Endodermal cell (in vitro differentiated cells): ENCODE measurements at places on chromosomes 13 and 19. TPM values are rescaled to one million over a fixed set of nuclear protein-coding genes. Genes with fewer than 3 reads are reported as not detected.

HS6ST3 gene
- total RNA-seq: 0.89 to 1.1 TPM (median 1.1 TPM) in 3 replicates

KLF16 gene
- total RNA-seq: 39.0 and 41.0 TPM in 2 replicates

CYSLTR2 gene
- total RNA-seq: not detected in 3 replicates

PRTN3 gene
- not detected in 2 replicates for total RNA-seq

C5AR1 gene
- not detected in 3 replicates for total RNA-seq

STOML3 gene
- total RNA-seq: not detected in 3 replicates

ERICH4 gene
- not detected in 2 replicates for total RNA-seq

NKG7 gene
- not detected in 3 replicates for total RNA-seq

CHST8 gene
- 3.8 TPM in 2 replicates for total RNA-seq

ZNF284 gene
- total RNA-seq: 1.9 and 2.1 TPM in 2 replicates

- DNase-seq: no peak
Observed at GRCh38 chr13:40749327-40749726, 21.7 kb downstream of the MRPS31 start.

DNA sequence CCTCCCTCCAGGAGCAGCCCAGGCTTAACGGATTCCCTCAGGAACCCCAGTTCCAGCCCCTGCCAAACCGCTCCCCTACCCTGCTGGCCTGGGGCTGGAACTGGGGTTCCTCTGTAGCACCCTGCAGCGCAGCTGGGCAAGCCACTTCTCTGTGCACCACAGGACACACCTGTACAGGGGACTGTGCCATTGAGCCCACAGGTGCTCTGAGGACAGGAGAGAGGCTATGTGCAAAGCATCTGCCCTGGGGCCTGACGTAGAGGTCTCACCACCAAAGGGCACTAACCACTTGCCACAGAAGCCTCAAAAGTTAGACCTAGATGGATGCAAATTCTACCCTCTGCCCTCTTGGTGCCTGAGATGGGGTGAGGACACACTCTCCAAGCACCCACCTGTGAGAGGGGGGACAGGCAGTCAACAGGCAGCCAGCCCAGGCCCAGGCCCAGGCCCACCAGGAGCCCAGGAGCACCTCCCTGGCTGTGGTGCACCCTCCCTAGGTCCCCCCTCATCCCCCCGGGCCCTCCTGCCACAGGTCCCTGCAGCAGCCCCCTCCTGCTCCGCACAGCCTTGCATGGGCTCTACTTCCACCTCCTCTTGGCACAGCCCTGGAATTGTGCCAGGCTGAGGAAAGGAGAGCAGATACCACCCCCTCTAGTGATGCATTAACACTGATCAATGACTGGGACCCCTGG lies 27.6 kb upstream of the SLC35E1 start:
- DNase-seq: no peak

- no peak for DNase-seq
Observed at GRCh38 chr13:50129081-50129705, 113.9 kb downstream of the KCNRG start.

GRCh38 chr19:2680808-2681207 lies 21.7 kb downstream of the GNG7 start:
- DNase-seq: no peak

DNA sequence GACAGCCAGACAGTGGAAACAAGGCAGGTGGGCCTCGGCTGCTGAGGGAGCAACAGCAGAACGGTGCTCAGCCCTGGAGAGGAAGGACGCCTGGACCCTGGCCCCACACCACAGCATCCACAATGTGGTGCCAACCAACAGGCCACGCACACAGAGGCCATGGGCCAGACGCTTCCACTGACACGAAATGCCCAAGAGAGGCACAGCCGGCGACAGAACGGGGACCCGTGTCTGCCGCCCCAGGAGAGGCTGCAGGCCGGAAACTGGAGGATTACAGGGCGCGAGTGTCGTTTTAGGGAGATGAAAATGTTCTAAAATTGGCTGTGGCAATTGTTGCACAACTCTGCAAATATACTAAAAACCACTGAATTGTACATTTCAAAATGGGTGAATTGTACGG lies 69.7 kb downstream of the RASA3 start:
- no peak for DNase-seq

GRCh38 chr19:21940684-21941083 lies 70.1 kb downstream of the ZNF208 start:
- DNase-seq: no peak

DNA sequence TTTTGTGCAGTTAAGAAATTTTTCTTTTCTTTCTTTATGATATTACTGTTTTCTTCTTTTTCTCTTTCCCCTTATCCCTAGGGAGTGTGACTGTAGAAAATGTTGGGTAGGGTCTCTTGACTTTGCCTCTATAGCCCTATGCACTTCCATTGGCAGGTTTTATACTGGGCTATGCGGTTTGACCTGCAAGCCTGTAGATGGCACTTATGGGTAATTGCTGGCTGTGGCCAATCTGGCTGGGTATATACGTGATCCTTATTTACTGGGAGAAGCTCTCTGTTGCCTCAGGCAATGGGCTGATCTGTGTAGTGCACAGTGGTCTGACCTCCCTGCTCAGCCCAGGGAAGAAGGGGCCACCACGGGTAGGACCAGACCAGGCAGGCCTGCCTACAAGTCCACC lies 78.8 kb downstream of the RAP2A start:
- DNase-seq: no peak

DNA sequence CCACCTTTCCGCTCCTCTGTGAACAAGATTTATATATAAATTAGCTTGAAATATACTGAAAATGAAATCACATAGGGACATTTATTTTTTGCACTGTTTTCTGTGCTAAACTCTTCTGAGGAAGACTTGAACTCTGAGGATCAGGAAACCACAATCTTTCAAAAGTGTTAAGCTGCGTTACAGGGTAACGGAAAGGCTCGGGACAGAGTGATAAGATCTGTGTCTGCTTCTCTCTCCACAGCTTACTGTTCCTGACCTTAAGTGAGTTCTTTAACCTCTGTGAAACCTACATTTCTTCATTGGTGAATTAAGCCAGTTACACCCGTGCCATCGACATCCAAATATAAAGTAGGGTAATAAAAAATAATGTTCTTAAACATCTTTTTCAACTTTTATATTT lies 38.9 kb downstream of the DACH1 start:
- DNase-seq: no peak

- DNase-seq: no peak
Observed at GRCh38 chr13:77143431-77143830, 116.5 kb upstream of the FBXL3 start.

- peak; percentile 90 for DNase-seq
Observed at GRCh38 chr19:13102666-13103580, at the start of gene LYL1. Gene LYL1 (minus strand): TSS chr19:13102858. CDS start chr19:13101171, 1,687 bp downstream.

DNA sequence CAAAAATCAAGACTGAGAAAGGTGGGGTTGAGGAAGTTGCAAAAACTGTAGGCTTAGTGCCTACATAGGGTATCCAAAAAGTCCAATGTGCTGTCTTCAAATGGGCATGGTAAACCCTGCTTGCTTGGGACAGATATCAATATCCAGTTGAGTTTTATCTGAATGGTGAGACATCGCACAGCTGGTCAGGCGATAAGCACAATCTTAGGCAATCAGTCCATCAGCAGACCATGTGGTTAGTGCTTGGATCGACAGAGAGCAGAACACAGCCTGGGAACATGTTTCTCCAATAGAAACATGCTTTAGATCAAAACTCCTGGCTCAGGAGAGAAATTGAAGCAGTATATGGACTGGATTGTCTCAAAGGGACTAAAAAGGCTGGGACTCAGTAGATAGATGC lies 151.3 kb upstream of the IPO5 start:
- DNase-seq: no peak

- DNase-seq: peak; percentile 89
Observed at GRCh38 chr19:7789447-7789846, 26.4 kb downstream of the CLEC4M start.

DNA sequence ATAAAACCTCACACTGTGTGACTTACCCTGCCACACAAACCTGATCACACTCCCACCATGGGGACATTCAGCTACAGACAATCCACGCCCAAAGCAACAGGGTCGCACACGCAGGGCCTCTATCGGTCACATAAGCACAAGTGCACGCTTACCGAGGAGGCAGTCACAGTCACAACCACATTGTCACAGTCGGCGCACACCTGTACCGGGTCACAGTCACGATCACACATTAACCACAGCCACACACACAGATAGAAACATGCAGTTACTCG lies 579 bp downstream of the ZNF566 start:
- no peak for DNase-seq

- no peak for DNase-seq
Observed at GRCh38 chr13:29929062-29929847, 78.8 kb upstream of the UBL3 start.

- no peak for DNase-seq
Observed at GRCh38 chr13:95212983-95213850, 88.0 kb downstream of the ABCC4 start.

- no peak for DNase-seq
Observed at GRCh38 chr19:607301-608154, 17.8 kb downstream of the HCN2 start.

GRCh38 chr19:14375582-14376291 lies 5.5 kb upstream of the ADGRE5 start:
- no peak for DNase-seq

GRCh38 chr19:39582891-39583625 lies 19.3 kb upstream of the LGALS13 start:
- no peak for DNase-seq

DNA sequence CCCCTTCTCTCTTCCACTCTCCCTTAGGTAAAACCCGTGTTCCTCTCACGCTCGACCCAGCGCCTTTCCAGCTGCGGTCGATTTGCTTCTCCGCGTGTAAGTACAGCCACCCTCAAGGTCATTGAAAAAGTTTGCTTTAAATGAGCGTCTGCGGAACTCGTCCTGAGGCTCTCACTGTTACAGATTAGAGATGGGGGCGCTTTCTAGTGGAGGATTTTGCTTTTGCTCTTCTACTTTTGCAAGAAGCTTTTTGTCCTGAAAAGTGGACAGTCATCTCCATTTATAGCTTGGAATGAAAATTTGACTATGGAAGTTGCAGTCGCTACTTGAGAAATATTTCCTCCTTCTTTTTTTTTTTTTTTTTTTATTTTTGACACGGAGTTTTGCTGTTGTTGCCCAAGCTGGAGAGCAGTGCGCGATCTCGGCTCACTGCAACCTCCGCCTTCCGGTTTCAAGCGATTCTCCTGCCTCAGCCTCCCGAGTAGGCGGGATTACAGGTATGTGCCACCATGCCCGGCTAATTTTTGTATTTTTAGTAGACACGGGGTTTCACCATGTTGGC lies 595 bp upstream of the RAB20 start:
- no peak for DNase-seq

DNA sequence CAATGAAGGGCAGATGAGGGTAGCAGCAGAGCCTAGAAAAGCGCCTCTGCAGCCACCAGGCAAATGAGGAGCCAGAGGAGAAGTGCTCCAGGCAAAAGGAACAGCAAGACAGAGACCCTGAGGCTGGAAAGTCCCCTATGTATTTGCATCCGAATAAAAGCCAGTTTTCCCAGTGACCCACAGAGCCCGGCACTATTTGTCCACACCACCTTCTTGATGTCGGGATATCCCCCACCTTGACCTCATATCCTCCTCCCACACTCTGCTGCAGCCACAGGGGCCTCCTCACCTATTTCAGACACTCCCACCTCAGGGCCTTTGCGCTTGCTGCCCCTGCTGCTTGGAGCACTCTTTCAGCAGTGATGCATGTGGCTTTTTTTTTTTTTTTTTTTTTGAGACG lies 6.6 kb downstream of the ATG4D start:
- DNase-seq: no peak

GRCh38 chr13:38763446-38764381 lies 76.8 kb downstream of the FREM2 start:
- peak; percentile 70 for DNase-seq

GRCh38 chr13:97459215-97459777 lies 25.3 kb downstream of the RAP2A start:
- no peak for DNase-seq

GRCh38 chr13:93249364-93250306 lies 23.0 kb downstream of the GPC6 start:
- no peak for DNase-seq

DNA sequence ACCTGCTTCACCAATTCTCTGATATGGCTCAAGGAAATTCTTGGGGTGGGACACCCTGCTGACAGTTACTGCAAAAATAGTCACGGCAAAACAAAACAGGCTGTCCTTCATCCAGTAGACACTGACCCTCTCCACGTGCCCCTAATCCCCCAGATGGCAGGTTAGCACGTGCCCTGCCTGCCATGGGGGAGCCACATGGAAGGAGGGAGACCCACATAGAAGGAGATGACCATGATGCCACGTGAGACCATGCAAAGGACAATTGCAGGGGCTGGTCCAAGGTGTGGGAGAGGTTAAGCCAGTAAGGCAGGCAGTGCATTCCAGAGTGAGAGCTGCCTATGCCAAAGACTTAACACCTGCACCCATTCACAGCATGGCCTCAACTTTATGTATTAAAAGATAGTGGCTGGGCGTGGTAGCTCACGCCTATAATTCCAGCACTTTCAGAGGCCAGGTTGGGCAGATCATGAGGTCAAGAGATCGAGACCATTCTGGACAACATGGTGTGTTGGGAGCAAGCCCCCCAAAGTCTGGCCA lies 82.7 kb downstream of the ZNF429 start:
- no peak for DNase-seq

DNA sequence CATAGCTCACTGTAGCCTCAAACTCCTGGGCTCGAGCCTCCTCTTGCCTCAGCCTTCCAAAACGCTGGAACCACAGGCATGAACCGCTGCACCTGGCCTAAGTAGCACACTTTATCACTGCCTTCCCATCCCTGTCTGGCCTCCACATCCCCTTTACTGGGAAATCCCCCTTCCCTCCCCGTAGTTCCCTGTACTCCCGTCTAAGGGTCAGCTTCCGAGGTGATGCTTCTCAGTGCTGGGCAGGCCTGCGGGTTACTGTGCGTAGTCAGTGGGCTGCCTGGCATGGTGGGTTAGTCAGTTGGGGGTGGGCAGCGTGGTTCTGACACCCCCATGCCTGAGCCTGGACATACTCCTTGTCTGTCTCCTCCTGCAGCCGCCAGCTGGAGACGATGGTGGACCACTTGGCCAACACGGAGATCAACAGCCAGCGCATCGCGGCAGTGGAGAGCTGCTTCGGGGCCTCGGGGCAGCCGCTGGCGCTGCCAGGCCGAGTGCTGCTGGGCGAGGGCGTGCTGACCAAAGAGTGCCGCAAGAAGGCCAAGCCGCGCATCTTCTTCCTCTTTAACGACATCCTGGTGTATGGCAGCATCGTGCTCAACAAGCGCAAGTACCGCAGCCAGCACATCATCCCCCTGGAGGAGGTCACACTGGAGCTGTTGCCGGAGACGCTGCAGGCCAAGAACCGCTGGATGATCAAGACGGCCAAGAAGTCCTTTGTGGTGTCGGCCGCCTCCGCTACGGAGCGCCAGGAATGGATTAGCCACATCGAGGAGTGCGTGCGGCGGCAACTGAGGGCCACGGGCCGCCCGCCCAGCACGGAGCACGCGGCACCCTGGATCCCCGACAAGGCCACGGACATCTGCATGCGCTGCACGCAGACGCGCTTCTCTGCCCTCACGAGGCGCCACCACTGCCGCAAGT lies 8.4 kb downstream of the PLEKHF1 start:
- DNase-seq: no peak

GRCh38 chr13:48571126-48571913 lies 38.4 kb upstream of the RCBTB2 start:
- no peak for DNase-seq
